ENCODE measurements at places on chromosomes 4 and X.
A peak's percentile ranks its signal among the peaks of the same experiment; 100 is the strongest.

DNA sequence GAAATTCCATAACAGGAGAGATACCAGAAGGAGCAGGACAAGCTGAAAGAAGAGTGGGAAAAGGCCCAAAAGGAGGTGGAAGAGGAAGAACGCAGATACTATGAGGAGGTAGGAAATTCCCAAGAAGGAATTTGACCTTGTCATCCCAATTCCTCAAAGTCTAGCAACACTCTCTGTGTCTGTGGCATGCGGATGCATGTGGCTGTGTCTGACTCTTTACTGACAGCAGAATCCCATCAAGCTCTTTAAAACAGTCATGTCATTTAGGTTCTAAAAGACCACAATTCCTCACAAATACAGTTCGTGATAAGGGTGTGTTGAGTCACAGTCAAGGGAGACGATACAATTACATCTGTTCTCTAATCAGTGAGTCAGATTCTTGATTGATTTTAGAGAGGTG is 68.5 kb downstream of the PHOX2B start:
- no peak for DNase-seq

GRCh38 chr4:143406523-143406922 is 69.8 kb downstream of the GAB1 start:
- DNase-seq: no peak

- no peak for DNase-seq
These were observed 116.5 kb upstream of the IQCM start for GRCh38 chr4:149932188-149932587.

DNA sequence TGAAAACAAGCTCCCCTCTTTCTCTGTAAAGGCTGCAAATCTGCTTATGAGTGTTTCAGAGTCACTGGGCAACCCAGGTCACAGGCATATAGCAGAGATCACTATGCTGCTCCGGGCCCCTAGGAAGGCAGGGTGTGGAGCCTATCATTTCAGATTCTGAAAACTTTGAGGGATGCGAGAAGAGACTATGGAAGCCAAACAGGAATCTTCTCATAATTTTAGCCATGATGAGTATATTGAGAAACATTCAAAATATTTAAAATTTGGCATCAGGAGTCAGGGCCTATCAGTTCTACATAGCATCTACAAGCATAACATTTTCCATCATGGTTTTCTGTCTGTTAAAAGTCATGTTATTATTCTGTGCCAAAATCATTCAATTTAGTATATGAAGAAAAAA is 61.7 kb upstream of the ATXN3L start:
- no peak for DNase-seq

GRCh38 chr4:56683455-56683854 is 2.4 kb upstream of the HOPX start:
- no peak for DNase-seq

- no peak for DNase-seq
These were observed 9.3 kb upstream of the CPE start for GRCh38 chr4:165369522-165369921.

DNA sequence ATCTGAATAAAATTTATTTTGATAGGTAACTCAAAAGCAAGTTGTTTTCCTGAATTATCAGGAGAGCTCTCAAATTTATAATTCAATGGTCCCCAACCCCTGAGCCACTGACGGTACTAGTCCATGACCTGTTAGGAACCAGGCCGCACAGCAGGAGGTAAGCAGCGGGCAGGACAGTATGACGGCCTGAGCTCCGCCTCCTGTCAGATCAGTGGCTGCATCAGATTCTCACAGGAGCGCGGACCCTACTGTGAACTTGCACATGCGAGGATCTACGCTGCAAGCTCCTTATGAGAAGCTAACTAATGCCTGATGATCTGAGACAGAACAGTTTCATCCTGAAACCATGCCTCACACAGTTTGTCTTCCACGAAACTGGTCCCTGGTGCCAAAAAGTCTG is 37.9 kb upstream of the SEC24B start:
- DNase-seq: no peak

DNA sequence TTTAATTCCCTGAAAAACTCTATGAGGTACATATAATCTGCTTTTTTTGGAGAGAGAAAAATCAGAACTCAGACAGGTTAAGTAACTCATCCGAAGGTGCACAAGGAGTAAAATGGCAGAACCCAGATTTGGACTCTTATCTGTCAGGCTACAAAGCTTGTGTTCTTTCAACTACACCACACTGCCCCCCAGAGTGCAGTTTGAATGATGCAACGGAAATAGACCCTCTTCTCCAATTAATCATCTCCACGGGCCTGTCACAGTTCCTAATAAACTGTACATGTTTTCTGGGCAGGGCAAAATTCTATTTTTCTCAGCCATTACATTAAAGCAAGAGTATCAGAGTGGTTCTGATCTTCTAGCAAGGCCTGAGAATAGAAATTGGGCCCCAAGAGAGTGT is 35.3 kb upstream of the DCX start:
- no peak for DNase-seq

DNA sequence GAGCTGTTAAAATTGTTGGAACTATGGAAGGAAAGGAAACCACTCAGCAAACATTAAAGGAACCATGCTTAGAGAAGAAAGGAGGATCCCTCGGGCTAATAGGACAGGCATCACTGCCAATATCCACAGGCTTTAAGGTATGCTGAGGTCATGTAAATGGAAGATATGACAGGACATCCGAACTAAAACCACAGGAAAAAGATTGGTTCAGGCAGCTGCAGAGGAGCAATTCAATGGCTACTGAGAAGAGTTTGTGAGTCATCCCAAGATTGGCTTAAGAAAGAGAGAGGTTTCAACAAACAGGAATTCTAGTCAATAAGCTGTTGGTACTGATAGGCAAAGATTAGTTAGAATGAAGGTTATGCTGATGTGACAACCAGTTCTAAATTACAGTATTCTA is 106.4 kb upstream of the FAM241A start:
- DNase-seq: no peak

DNA sequence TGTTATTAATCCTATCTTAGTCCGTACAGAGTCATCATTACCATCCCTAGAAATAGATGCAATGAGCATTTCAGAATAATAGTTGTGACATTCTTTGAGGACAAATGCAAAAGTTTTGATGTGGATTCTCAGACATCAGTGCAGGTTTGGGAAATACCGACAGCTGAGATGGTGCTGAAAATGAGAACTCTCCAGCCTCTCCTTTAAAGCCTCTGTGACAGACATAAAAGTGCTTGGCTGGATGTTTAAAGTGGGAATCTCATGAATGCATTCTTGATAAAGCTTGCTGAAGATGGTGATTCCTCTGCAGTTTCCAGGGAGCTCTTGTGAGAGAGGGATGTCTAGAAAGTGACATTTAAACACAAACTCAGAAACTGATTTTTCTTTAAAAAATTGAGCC is 35.0 kb upstream of the SLC7A11 start:
- no peak for DNase-seq

DNA sequence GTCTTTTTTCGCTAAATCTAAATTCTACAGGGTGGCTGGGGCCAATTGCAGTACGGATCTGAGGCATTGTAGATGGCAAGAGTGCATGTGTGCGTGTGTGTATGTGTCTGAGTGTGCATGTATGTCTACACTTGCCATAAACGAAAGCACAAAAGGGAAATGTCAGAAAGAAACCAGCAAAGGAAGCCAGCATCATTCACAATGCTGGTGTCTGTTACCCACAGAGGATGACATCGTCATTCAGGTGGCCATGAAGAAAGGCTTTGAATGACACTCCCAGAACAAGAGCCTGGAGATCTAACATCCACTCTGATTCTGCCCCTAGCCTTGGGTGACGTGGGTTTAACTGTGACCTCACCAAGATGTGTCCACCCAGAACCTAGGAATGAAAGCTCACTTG is 124.6 kb downstream of the DHRSX start:
- DNase-seq: no peak

DNA sequence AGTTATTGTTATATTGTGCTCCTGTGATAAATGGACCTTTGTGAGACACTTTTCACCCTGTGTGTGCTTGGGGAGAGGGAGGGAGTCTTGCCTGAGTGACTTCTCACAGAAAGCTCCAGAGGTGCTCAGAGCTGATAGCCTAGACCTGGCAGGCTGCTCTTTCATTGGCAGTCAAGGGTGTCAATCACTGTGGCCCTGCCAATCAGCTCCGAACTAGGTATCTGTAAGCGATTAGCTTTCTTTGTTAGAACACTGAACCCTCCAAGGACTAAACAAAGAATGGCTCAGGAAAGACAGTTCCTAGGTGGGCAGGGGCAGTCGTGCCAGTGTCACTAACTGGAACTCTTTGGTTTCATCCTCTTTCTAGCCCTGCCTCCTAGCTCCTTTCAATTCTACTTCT is 2.7 kb upstream of the NALF2 start:
- no peak for DNase-seq

GRCh38 chrX:103157496-103158316 is 57.2 kb upstream of the BEX4 start:
- DNase-seq: no peak

GRCh38 chrX:118847676-118848075 is 24.1 kb downstream of the ZCCHC12 start:
- peak; percentile 25 for DNase-seq

- no peak for DNase-seq
These were observed 91.8 kb upstream of the HPRT1 start for GRCh38 chrX:134368126-134368525.

- DNase-seq: no peak
These were observed 192.9 kb upstream of the GALNT7 start for GRCh38 chr4:172975651-172976229.

DNA sequence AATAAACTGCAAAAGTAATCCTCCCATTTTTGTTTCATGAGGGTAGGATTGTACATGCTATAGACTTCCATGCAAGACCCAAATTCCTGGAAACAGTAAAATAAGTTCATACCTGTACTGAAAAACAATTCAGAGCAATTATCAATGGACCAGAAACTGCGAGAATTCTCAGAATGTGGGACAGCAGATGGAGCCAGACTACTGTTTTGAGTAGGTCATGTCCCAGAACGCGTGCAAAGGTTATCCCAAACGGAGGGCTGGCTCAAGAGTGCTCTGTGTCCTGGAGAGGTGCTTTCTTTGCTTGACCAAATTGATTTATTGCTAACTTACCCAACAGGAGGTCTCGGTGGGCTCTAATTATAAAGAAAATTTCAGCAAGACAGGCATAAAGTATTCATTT is 1.7 kb upstream of the MAGEH1 start:
- no peak for DNase-seq

DNA sequence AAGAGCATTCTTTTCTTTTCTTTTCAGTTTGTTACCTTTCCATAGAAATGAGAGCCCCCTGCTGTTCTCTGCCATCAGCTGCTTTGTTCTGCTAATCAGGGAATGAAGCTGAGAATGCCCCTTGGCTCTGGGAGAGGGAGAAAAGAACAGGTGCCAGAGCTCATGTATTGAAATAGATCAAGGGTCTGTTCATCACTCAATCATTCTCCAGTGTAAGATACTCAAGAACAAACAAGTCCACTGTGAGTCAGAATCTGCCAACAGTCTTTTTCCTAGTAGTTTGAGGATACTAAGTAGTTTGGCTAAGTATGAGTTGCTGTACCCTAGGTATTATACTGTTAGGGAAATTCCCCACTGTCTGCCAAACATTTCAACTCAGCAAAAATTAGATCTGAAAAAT is 144.3 kb downstream of the RTL3 start:
- no peak for DNase-seq

DNA sequence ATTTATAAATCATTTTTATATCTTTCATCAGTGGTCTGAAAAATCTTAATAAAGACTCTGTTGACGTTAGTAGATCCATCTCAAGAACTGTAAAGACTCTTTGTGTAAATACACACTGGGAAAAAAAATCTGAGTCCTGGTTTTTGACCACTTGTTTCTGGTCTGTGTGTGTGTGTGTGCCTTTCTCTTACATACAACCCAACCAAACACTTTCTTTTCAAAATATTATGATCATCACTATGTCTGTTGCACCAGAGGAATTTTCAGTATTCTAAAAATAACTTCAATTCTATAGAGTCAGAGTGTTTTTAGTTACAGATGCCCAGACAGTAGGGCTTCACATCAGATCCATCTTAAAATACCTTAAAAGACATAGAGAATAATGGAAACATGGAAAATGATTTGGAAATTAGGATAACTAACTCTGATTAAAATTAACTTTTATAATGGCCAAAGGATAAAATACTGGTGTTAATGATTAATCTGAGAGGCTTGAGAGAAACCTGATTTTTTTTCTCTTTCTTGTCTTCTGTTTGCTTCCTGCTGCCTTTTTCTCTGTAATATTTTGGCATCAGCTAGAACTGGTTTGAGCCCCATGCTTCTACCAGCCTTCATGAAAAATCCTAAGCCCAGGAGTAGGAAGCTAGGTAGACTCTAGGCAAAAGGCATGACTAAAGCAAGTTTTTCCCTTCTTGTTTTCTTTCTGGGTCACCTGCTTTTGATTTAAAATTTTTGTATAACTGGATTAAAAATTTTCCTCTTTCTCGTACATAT is 99.7 kb downstream of the ATXN3L start:
- no peak for DNase-seq

DNA sequence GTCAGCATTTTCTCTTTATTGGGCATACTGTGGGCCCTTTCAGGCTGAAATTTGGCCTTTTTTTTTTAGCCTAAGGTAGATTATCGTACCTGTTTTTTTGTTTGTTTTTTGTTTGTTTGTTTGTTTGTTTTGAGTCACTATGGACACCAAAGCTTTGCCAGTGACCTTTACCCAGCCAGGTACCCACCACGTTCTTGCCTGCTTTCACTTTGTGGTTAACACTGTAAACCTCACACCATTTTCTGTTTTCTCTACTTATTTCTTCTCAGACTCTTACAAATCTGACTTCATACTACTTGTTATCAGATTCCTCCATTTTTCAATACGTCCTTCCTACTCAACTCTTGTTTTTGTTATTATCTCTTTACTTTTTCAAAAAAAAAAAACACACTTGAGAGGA is 81.5 kb downstream of the ZNF674 start:
- no peak for DNase-seq

GRCh38 chr4:96599752-96600151 is 759.9 kb downstream of the PDHA2 start:
- no peak for DNase-seq

GRCh38 chr4:32172761-32173160 is 1452.6 kb downstream of the PCDH7 start:
- DNase-seq: no peak

DNA sequence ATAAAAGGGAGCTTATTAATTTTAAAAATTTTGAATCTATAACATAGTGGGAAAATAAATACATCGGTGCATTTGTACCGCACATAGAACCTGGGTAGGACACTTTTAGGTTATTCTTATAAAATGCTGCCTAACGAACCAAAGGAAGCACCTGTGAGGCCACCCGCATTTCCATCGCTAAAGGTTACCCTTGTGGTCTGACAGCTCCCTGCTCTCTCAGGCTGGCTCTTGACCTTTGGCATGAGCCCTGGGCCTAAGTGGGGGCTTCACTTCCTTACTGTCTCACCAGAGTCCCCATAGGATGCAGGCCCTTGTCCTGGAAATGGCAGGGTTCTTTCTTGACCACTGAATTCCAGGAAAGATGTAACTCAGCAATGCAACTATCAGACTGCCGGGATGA is 46.0 kb downstream of the HADH start:
- DNase-seq: no peak

GRCh38 chrX:39996536-39996935 is 101.2 kb downstream of the BCOR start:
- DNase-seq: no peak

- no peak for DNase-seq
These were observed 33.5 kb downstream of the ARSJ start for GRCh38 chr4:113945906-113946305.

All from SW 1271 (cell line).